ENCODE measurements at places on chromosomes 4 and X.
A peak's percentile ranks its signal among the peaks of the same experiment; 100 is the strongest.

- no peak for DNase-seq
Observed at GRCh38 chr4:42904986-42905385, 12.5 kb downstream of the GRXCR1 start.

GRCh38 chr4:7850489-7850888 lies 89.2 kb downstream of the AFAP1 start:
- no peak for DNase-seq

- no peak for DNase-seq
Observed at GRCh38 chr4:186203406-186203805, 12.0 kb downstream of the CYP4V2 start.

- DNase-seq = peak; percentile 31
Observed at GRCh38 chr4:3481113-3481531, 18.0 kb downstream of the DOK7 start.

- DNase-seq = no peak
Observed at GRCh38 chr4:98482503-98482846, 175.9 kb downstream of the TSPAN5 start.

GRCh38 chrX:56564921-56565840 lies 1.8 kb downstream of the UBQLN2 start:
- no peak for DNase-seq

GRCh38 chr4:79964400-79965211 lies 108.4 kb downstream of the ANTXR2 start:
- DNase-seq = peak; percentile 7

Measured in iPS DF 6.9 (cell line).